Right forelimb (tissue), 1 donor: ENCODE measurements at places on chromosomes 13 and 19.

DNA sequence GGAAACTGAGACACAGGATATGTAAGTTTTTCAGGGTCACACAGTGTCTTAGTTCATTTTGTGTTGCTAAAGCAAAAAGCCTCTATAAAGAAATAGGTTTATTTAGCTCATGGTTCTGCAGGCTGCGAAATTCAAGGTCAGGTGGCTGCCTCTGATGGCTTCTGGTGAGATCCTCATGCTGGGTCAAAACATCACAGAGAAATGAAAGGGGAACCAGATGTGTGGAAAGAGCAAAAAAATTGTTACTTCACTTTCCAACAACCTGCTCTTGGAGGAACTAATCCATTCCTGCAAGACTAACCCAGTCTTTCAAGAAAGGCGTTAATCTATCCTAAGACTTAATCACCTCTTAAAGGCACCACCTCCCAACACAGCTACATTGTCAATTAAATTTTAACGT lies 64.2 kb upstream of the UBL3 start:
- no peak for DNase-seq

- DNase-seq: no peak
These were observed 13.3 kb downstream of the BCAM start for GRCh38 chr19:44822177-44822576.

DNA sequence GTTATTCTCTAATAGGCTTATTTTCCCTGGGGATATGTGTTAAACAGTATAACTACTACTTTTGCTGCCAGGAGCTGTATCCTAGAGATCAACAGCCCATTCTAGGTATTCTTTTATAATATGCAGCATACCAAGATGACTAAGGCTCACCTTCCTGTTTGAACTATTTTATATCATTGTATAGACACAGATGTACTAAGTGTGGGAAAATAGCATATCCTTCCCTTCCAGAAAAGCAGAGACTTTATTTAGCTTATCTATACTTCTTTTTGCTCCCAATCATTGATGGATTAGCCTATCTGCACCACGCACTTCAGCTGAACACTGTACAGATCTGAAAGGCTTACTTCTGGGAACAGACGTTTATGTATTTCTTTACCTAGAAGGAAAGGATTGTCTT lies 82.6 kb downstream of the MAB21L1 start:
- no peak for DNase-seq

GRCh38 chr19:43474986-43475705 lies 9.7 kb upstream of the LYPD3 start:
- peak; percentile 94 for DNase-seq

- DNase-seq: no peak
These were observed 3.6 kb downstream of the RABAC1 start for GRCh38 chr19:41955521-41955920.

- DNase-seq: no peak
These were observed 173.7 kb upstream of the ZNF507 start for GRCh38 chr19:32171719-32172151.

DNA sequence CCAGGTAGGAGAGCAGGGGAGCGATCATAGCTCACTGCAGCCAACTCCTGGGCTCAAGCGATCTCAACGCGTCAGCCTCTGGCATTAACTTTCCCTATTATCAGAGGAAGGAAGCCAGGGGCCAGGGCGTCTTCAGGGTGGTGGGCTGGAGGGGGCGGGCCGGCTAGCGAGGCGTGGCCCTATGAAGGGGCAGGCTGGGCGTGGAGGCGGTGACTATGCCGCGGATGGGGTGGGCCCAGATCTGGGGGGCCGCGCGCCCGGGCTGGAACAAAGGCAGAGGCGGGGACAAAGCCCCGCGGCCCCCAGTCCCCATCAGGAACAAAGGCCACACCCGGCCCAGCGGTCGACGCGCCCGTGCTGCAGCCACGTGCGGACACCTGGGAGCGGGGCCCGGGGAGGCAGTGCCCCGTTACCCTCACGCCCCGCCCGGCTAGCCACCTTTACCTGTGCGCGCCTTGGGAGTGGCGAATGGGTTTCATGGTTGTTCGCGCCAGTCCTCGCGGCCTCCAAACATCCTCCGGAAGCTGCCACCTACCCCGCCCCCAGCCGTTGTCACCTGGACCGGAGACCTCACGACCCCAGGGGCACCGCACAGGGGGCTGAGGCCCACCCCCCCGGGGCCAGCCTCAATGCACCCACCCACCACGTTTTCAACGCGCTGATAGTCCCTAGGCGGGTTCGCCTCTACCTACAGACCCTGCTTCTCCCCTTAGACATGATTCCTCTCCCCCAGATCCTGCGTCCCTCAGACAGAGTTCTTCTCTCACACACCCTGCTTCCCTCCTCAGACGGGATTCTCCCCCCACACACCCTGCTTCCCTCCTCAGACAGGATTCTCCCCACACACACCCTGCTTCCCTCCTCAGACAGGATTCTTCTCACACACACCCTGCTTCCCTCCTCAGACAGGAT lies 5.4 kb upstream of the TRIM28 start:
- DNase-seq: peak; percentile 68

DNA sequence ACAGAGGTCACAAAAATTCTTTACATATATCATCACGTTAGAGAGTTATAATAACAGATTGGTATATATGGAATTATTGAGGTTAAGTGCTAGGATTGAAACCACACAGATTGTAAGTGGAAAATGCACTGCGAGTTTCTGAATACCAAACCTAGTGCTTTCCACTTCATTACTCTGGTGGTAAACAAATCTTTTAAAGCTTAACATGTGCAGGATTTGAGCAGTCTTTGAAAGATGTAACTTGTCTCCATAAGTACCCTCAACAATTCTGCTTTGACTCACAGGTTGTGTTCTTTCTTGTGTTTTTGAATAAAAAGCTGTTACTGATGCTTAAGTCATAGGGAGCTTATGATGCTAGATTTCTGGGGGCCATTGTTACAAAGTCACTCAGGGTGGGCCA lies 314.7 kb upstream of the DACH1 start:
- no peak for DNase-seq

DNA sequence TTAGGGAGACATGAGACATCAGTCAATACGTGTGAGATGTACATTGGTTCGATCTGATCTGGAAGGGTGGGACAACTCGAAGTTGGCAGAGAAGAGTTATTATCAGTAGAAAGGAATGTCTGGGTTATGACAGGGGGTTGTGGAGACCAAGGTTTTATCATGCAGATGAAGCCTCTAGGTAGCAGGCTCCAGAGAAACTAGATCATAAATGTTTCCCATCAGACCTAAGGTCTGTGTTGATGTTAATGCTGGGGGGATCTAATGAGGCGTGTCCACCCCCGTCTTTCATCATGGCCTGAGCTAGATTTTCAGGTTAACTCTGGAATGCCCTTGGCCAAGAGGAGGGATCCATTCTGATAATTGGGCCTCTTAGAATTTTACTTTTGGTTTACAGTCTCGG lies 187.0 kb upstream of the KL start:
- DNase-seq: no peak
